ENCODE measurements at places on chromosomes 2 and 18.
A peak's percentile ranks its signal among the peaks of the same experiment; 100 is the strongest.

- peak; percentile 71 for DNase-seq
Measured at GRCh38 chr18:61581578-61582201, 248.5 kb downstream of the CDH20 start.

- no peak for DNase-seq
Measured at GRCh38 chr18:44323125-44323524, 357.6 kb upstream of the SETBP1 start.

DNA sequence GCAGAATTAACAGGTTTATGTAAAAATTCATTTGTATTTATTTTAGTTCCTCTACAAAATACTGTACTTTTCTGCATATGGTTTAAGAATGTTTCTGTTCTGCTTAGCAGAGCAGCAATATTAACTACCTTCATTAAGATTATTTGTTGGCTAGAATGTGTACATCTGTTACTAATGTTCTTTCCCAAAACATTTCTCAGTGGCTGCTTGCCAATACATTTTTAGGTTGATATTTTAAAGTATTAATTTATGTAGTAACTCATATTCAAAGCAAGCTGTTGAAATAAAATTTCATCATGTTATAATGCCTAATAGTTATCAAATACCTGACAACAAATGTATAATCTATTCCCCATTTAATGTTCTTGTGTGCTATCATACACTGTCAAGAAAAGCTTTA lies 40.3 kb downstream of the PRKD3 start:
- no peak for DNase-seq

DNA sequence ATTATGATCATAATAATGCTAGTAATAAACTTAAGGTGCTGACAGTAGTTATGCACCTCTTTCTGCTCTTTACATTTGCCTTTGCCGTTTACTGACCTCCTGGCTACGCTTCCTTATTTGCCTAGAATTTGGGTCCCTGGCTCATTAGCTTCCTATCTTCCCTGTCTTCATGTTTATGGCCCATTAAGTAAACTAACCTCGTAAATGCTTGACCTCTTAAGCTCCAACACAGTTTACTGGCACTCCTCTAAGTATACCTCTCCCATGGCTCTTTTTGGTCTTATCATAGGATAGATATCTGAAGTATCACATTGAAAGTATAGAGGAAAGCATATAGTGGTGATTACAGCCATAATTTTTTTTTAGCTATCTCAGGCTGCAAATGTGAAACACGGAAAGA lies 657.3 kb upstream of the SLC39A10 start:
- no peak for DNase-seq

- no peak for DNase-seq
Measured at GRCh38 chr2:16537347-16537746, 128.3 kb downstream of the CYRIA start.
